ENCODE measurements at places on chromosomes 11 and 22. TPM values are rescaled to one million over a fixed set of nuclear protein-coding genes. Genes with fewer than 3 reads are reported as not detected.

OR8D4 gene
- total RNA-seq = not detected

SPINDOC gene
- total RNA-seq = 35.1 TPM

GLYAT gene
- not detected for total RNA-seq

OR10W1 gene
- not detected for total RNA-seq

OR8D1 gene
- total RNA-seq = not detected

NRIP3 gene
- total RNA-seq = 2.0 TPM

SELENOM gene
- total RNA-seq = 17.3 TPM

C11orf91 gene
- total RNA-seq = not detected

LAYN gene
- total RNA-seq = 27.0 TPM

C11orf87 gene
- total RNA-seq = not detected

AQP11 gene
- total RNA-seq = 0.48 TPM

SEZ6L gene
- not detected for total RNA-seq

ARHGAP8 gene
- total RNA-seq = 2.2 TPM

TEX12 gene
- not detected for total RNA-seq

RFPL1 gene
- total RNA-seq = not detected

MUC15 gene
- not detected for total RNA-seq

LARGE2 gene
- 2.5 TPM for total RNA-seq

DEUP1 gene
- total RNA-seq = not detected

CSKMT gene
- 23.3 TPM for total RNA-seq

PACSIN3 gene
- 1.1 TPM for total RNA-seq

TOMT gene
- total RNA-seq = not detected

MYOD1 gene
- not detected for total RNA-seq

MUC5AC gene
- not detected for total RNA-seq

CRYAB gene
- not detected for total RNA-seq

NFAM1 gene
- 0.26 TPM for total RNA-seq

IL10RA gene
- total RNA-seq = 304 TPM

EMID1 gene
- total RNA-seq = not detected

CREB3L1 gene
- not detected for total RNA-seq

SAAL1 gene
- total RNA-seq = 27.0 TPM

GRAP2 gene
- total RNA-seq = 266 TPM

LRRC74B gene
- total RNA-seq = not detected

FERMT3 gene
- total RNA-seq = 219 TPM

OTOG gene
- not detected for total RNA-seq

MYRF gene
- 3.4 TPM for total RNA-seq

GAS2L1 gene
- 8.1 TPM for total RNA-seq

CCDC87 gene
- total RNA-seq = 0.09 TPM

OR8G1 gene
- total RNA-seq = not detected

RAC2 gene
- total RNA-seq = 963 TPM

APOBEC3B gene
- total RNA-seq = 7.2 TPM

LDHAL6A gene
- not detected for total RNA-seq

TPH1 gene
- total RNA-seq = 0.28 TPM

FOLH1 gene
- total RNA-seq = not detected

BATF2 gene
- 1.2 TPM for total RNA-seq

TCN2 gene
- 0.28 TPM for total RNA-seq

C22orf39 gene
- 42.2 TPM for total RNA-seq

MAJIN gene
- total RNA-seq = not detected

All from activated naive CD8-positive, alpha-beta T cell treated with anti-CD3 and anti-CD28 coated beads, Interleukin-2, amount 10 ng/mL, durations not matched to agents 7 days and 5 days (primary cell).